ENCODE measurements at places on chromosomes 11 and 22.

DNA sequence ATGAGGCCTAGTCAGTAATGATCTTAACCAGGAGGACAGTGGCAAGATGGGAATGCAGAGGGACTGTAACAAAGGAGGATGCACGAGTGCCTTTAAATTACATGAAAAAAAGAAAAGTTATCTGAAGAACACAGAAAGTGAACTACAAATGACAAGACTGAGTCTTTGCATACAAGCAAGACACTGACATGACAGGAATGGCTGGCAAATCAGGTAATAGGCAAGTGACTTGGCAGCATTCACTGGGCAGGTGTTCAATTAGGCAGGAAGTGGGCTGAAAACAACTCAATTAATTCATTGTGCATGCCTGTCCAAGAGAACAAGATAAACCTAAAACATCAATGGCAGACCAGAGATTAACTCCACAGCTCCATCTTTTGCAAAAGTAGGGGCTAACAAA, 24.0 kb downstream of the SMCO4 start:
- DNase-seq: no peak

DNA sequence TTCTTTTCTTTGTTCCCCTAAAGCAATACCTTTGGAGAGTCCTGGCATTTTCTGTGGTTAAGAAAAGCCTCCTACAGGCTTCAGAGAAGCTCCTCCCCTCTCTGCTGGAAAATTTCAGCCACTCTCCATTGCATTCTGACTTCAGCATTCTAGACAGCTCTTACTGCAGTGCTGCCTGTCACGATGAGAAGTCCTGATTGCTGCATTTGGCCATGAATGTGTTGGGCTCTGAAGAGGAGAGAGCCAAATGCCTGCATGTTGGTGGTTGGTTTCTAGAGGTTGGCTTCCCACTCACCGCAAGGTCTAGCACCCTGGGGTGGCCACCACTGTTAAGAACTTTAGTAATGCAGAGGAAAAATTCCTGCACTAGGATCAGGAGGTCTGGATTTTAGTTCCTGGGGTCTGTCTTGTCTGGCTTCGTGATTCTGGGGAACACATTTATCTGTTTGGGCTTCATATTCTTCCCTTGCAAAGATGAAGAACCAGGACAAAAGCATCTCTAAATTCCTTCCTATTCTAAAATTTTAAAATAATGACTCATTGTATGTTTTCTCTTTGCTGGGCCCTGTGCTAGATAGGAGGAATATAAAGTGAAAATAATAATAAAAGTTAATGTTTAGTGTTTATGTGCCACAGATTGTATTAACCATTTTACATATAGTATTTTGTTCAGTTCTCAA, 38.1 kb downstream of the COA4 start:
- no peak for DNase-seq

DNA sequence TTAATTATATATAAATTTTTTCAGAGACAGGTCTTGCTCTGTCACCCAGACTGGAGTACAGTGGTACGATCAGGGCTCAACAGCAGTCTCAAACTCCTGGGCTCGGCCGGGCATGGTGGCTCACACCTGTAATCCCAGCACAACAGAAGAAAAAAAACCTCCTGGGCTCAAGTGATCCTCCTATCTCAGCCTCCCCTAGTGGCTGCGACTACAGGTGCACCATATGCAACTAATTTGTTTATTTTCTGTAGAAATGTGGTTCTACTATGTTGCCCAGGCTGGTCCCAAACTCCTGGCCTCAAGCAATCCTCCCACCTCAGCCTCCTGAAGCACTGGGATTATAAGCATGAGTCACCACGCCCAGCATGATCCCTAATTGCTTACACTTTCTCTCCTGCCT, 56.1 kb upstream of the SLC35C1 start:
- no peak for DNase-seq

DNA sequence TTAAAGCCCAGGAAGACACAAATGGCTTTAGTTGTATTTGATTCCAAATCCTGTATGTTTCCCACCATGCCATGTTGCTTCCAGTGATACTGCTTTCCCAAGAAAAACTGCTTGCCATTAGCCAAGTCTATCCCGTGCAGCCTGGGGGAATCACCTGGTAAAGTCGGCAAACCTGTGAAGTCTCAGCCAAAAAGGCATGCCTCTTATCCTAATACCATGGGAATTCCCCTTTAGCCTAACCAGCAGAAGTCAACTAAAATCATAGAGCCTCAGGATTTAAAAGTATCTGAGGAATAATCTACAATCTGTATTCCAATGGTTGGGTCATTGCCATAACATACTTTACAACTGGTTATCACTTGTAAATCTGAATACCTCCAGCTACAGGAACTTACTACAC, 869.4 kb downstream of the DLG2 start:
- DNase-seq: no peak

GRCh38 chr11:29032384-29033149, 924.4 kb downstream of the METTL15 start:
- DNase-seq: no peak

DNA sequence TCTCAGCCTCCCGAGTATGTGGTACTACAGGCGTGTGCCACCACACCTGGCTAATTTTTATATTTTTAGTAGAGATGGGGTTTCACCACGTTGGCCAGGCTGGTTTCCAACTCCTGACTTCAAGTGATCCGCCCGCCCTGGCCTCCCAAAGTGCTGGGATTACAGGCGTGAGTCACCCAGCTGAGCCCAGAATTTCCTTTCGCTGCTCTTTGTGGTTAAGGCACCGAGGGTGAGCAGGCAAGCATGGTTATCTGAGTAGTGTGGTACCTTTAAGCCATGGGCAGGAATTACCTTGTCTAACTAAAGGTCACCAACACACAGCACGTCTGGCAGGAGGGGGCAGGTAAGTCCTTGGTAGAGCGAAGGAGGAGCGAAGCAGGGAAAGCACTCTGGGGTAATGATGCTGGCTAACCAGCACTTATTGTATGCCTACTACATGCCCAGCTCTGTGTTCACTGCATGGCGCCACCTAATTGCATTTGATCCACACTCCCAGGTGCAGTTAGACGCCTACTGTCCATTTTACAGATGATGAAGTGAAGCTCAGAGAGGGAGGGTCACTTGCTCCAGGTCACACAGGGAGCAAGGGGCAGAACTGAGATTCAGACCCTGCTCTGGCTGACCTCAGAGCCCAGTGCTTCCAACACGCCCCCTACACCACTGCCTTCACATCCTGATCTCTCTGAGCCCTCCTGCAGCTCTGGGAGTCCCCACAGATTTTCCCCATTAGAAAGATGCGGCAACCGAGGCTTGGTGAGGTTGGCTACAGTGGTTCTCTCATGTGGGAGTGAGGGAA, 45.7 kb downstream of the TRIOBP start:
- no peak for DNase-seq

DNA sequence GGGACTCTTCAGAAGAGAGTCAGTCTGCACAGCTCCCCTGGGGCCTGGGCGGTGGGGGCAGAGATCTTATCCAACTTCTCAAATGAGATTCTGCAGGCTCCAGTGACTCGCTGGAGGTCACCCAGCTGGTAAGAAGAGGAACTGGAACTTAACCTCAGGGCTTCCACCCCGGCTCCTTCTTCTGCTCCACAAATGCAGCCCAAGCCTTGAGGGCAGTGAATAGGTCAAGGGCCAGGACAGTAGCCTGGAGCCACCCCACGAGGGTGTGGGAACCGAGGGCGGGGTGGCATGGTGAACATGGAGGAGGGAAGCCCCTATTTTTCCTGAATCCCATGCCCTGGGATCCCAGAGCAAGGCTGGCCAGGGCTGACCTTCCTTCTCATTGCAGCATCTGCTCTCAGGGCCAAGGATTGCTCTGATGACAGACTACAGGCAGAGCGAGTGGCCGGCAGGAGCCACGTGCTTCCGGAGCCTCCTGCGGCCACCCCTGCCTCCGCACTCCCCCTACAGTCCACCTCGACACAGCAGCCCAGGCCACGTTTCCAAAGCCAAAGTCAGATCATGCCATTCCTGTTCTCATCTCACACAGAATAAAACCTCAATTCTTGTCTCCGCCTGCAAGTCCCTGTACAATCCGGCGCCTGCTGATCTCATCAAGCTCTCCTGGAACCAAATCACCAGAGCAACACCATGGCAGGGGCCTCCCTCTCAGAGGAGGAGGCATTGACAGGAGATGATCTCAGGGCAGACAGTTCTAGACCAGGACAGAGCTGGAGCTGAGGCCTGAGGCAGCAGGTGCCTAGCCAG, 21.1 kb upstream of the UPK3A start:
- DNase-seq: no peak

- no peak for DNase-seq
Measured at GRCh38 chr22:31602259-31602952, 59.6 kb downstream of the PISD start.

DNA sequence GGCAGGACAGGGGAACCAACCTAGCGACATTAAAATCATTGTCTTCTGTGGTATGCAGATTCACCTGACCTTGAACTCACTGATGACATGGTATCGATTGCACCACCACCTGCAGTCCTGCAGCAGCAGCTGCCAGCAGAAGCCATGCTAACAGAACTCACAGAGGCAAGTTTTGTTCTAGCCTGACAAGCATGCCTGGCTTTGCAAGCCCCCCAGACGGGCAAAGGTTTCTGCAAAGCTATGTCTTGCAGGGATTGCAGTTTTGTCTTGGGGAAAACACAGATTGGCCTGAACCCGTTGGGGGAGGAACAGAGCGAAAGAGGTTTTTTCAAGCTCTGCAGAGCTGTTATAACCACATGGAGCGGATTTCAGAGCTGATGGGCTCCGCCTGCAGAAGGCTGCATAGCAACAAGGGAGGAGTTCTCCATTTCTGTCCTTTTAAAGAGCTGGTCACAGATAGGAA, 221.0 kb downstream of the HIPK3 start:
- no peak for DNase-seq

DNA sequence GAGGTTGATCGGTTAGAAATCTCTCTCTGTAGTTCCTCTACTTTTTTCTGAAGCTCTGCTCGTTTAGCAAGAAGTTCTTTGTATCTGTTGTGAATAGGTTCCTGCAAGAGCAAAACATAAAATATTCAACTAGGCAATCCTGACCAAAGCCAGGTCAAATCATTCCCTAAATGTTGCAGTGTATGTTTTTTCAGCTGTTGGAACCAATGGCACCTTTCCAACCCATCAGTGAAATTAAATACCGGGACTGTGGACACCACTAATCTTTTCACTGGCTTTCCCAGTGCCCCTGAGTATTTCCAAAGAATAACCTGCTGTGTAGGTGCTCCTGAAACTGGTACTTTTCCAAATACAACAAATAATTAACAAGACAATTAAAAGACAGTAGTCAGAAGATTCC, 45.1 kb downstream of the CEP57 start:
- no peak for DNase-seq

GRCh38 chr22:40128989-40129388, 48.7 kb upstream of the TNRC6B start:
- DNase-seq: no peak

GRCh38 chr11:132520199-132520598, 1012.1 kb downstream of the OPCML start:
- DNase-seq: no peak

DNA sequence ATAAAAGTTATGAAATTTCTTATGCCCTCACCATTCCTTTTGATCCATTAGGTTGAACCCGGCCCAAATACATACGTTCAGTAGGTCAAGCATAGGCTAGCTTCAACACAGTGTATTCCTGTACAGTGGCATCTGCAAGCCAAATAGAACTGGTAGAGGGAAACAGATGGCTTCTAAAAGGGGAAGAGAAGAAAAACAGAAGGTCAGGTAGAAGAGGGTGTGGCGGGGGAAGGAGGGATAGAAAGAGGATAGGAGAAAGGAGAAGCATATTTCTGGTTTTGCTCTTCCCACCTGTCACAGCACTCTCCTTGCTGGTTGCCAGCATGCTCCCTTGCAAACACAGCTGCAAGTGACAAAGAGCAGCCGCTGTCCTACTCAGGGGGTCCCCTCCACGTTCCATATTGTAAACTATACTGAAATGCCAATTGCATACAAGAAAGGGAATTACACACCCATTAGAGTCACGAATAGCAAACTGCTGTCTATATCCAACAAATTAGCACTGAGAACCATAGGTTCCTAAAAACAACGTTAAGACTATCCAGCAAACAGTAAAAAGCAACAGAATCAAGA, 71.8 kb downstream of the PHF21A start:
- no peak for DNase-seq

DNA sequence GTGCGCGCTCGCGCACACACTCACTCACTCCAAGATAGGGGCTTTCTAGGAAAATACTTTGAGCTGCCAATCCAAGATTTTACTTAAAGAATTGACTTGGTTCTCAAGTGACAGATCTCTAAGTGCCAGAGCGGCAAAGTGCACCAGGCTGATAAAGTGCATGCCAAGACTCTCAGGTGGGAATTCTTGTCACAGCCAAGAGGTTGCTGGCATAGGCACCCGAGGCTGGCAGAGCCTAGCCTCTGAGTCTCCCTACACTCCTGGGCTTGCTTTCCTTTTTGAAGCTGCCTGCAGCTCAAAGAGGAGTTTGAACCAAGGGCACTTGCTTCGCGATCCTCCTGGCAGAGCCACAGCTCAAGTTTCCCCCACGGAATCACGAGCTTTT, 2.5 kb upstream of the ADM start:
- no peak for DNase-seq

- no peak for DNase-seq
Measured at GRCh38 chr11:91158891-91159537, 936.2 kb upstream of the CHORDC1 start.

DNA sequence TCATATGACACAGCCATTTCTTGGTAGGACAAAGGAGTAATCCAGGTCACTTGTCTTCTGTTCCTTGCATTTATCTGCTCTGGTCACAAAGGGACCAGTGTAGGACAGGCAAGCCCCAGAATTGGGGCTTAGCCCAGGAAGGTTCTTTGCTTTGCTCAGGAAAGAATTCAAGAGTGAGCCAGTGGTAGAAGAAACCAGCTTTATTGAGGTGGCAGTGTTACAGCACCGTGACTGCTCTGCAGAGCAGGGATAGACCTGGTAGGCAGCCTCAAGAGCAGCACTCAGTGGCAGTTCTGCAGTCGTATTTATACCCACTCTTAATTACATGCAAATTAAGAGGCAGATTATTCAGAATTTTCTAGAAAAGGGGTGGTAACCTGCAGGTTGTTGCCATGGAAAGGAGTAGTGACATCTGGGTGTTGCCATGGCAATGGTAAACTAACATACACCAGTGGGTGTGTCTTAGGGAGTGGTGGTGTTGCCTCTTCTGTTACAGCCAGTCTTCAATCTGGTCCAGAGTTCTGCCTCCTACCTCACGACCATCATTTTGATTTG, 84.9 kb upstream of the RAB1B start:
- DNase-seq: no peak

GRCh38 chr11:88405853-88406252, 68.3 kb upstream of the CTSC start:
- DNase-seq: no peak

DNA sequence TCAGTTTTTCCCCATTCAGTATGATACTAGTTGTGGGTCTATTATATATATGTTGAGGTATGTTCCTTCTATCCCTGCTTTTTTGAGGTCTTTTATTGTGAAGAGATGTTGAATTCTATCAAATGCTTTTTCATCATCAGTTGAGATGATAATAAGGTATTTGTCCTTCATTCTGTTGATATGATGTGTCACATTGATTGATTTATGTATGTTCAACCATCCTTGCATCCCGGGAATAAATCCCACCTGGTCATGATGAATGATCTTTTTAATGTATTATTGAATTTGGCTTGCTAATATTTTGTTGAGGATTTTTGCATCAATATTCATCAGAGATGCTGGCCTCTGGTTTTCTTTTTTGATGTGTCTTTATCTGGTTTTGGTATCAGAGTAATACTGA, 26.0 kb downstream of the ENDOD1 start:
- no peak for DNase-seq
